ENCODE measurements at places on chromosomes 7 and 10. TPM values are rescaled to one million over a fixed set of nuclear protein-coding genes. Genes with fewer than 3 reads are reported as not detected.
A peak's percentile ranks its signal among the peaks of the same experiment; 100 is the strongest.

DNA sequence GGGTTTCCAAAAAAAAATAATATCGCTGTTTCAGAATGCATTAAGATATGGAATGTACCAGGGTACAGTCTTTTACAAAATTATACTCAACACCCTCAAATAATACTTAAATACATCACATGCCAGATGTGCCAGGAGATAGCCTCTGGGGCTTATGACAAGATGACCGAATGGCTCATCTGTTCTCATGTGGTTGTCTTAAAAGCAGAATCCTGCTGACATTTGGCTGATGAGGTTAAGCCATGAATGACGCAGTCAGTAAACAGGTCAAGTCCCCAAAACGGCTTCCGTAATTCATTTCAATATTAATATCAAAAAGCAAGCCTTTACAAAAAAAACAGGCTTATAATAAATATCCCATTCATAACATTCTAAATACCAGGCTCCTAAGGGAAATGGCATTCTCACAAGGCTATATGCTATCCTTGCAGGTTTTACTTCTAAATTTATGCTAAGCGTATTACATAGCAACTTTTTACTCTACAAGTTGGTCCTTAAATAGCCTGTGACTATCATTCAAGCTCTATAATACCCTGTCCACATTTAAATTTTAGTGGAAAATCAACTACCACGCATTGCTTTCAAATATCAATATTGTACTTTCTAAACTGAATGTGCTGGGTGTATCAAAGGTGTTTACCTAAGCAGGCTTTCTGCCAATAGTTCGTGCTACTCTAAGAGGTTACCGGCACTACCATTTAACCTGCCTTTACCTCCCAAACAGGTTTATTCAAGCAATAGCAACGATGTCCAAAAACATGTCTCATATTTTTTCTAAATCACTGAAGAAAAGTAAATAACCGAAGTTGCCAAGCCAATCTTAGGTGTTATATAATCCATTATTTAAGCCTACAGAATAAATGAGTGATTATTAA, 15.6 kb downstream of the SMURF1 start:
- DNase-seq, result no peak

DNA sequence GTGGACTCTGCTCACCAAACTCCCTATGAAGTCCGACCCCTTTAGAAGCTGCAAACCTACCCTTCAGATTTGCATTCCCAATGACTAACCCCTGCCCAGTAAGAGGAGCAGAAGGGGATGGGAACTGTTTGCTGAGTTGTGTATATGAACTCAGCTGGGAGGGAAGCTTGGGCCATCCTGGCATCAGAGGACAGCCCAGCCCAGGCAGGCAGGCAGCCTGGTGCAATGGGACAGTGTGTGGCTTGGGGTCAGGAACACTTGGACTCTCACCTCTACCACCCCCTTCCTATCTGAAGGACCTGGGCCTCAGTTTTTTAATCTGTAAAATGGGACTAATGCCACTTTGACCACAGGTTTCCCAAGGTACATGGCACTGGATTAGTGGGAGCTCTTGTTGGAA, 147.4 kb upstream of the GPR26 start:
- DNase-seq, result no peak

- no peak for DNase-seq
Measured at GRCh38 chr10:52517012-52517411, 202.9 kb downstream of the DKK1 start.

- DNase-seq, result no peak
Measured at GRCh38 chr7:727104-727805, at the start of gene PRKAR1B. PRKAR1B (minus strand) TSS chr7:727281; CDS start chr7:711505, 15,776 bp downstream.

- DNase-seq, result peak; percentile 32
Measured at GRCh38 chr10:114613237-114613979, 44.7 kb downstream of the ABLIM1 start.

DNA sequence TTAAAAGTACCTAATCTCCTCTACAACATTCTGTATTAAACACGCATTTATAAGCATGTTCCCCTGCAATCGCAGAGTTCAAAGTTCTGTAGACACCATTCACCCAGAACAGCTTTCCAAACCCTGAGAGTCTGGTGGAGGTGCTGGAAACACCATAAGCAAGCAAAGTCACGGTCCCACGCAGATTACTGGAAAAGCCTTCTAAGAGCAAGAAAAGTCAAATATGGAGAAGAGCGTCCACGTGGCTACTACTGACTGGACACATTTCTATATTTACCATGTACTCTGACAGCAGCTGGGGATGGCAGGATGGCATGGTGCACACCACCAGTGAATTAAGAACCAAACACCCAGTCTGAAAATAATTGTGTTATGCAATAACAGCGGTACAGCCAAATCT, 97.7 kb downstream of the PARD3 start:
- DNase-seq, result no peak

- DNase-seq, result no peak
Measured at GRCh38 chr7:137146012-137146455, 197.5 kb downstream of the PTN start.

- peak; percentile 26 for DNase-seq
Measured at GRCh38 chr10:93600446-93601145, 439 bp downstream of the RBP4 start.

DNA sequence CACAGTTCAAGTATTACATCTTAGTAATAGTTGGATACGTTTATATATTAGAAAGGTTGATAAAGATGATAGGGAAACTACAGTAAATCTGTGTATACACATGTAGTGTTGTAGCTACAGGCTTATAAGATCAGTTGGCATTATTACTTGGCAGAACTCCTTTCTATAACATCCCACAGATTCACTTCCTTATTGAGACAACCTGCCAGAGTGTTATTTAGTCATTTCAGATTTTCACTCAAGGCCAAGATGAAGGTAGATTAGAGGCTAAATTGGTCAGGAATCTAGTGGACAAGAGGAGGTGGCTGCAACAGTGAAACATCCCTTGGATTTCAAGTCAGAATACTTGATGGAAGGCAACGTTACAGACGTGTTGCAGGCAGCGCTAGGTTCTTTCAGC, 63.0 kb downstream of the PAPSS2 start:
- DNase-seq, result peak; percentile 35

DNA sequence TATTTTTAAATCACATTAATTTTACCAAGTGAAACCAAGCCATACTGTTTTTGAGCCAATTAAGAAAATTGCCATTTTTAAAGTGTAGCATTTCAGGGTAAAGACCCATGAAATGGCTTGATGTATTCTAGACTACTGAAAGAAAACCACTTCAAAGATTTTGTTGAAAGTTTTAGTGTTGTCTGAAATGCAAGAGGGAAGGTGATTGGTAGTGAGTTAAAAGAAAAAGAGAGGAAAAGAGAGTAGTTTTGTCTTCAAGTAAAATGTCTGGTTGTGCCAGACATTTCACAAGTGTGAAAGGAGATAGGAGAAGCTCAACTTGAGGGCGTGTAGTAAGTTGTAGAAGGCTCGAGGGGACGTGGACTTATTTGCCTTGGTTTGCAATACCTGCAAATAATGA, 41.6 kb downstream of the CALML5 start:
- no peak for DNase-seq

DNA sequence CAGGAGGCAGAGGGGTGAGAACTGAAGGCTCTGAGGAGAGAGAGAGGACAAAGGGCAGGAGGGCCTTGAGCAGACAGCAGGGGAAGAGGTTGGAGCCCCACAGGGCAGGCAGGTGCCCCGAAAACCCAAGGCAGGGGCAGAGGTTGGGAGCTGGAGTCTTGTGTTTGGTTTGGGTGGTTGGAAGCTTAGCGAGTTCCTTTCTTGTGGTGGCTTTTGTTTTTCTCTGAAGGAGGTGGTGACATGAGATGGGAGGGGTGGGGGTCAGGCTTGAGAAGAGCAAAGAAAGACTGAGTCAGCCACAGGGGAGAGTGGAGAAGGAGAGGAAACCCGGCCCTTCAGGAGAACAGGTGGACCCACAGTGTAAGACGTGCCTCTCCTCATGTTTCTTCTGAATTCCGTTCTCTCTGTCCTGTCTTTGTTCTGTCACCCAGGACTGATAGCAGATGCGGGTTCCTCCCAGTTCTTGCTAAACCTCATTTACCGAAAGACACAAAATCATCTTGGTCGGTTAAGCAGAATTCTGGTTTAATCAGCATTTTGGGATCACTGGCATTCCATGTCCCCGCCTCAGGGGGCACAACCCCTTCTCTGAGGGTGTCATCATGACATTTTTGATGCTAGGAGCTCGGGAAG, 95.3 kb downstream of the INSYN2A start:
- no peak for DNase-seq

DNA sequence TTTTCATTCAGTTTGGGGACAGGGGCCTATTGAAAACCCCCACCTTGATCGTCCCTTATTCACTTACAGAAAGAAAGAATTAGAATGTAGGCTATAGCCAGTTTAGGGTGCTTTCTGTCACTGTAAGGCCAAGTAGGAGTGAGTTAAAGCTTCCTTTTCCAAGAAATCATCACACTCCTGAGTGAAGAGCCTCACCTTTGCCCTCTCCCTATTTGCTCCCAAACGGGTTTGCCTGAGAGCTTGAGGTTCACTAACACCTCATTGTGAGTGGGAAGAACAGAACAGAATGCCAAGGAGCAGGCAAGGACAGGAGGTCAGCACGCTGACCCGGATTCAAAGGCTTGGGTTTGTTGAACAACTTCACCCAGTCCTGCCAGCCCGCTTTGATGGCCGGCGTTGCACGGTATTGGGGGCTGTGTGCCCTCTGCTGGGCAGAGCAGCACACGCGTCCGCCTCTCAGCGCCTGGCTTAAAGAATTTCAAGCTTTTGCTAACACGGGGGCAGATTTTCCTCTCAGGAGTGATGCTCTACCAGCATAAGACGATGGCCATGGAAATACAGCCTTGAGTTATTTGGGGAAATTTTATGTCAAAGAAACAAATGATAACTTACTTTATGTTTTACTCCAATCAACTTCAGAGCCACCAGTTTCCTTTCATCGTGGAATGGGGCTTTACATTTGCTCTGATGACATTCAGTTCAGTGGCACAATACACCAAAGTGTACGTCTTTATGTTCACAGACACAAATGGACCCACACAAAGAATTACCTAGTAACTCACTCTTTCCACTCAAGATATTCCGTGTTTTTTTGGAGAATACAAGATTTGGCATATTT, 470.0 kb downstream of the SUGCT start:
- DNase-seq, result peak; percentile 65

DNA sequence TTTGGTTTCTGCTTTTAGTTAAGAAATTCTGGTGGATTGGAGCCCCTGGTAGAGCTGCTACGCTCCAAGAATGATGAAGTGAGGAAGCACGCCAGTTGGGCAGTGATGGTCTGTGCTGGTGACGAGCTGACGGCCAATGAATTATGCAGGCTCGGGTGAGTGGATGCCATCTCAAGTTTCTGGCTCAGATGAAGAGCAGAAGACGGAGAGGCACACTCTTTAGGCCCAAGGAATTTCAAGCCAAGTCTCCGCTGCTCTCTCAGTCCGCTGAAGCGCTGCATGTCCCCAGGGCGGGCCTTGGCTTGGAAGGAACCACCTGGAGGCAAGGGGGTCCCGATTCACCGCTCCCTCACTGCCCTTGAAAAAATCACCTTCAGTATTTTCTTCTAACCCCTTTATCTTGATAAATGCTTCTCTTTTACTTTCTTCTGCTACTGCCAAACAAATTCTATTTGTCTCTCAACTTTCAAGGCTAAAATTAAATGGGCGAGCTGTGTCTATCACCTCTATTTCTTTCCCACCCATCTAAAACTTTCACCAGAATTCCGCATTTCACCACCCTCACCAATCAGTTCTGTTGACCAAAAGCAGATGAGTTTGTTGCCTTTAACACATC, 74.2 kb downstream of the ARMC3 start:
- no peak for DNase-seq

GRCh38 chr7:16271990-16272665, 149.2 kb downstream of the CRPPA start:
- DNase-seq, result no peak

CYP2C8 gene
- not detected for total RNA-seq

PAPSS2 gene
- total RNA-seq, result 93.2 TPM

CCNJ gene
- total RNA-seq, result 22.4 TPM

C10orf62 gene
- total RNA-seq, result not detected

MTPN gene
- total RNA-seq, result 171 TPM

PRSS1 gene
- total RNA-seq, result not detected

UCN3 gene
- total RNA-seq, result not detected

FAM20C gene
- total RNA-seq, result 44.4 TPM

GNAT3 gene
- not detected for total RNA-seq

NPSR1 gene
- not detected for total RNA-seq
